ENCODE measurements at places on chromosomes 4 and X.

- no peak for DNase-seq
Measured at GRCh38 chr4:66927937-66928336, 617.4 kb downstream of the CENPC start.

DNA sequence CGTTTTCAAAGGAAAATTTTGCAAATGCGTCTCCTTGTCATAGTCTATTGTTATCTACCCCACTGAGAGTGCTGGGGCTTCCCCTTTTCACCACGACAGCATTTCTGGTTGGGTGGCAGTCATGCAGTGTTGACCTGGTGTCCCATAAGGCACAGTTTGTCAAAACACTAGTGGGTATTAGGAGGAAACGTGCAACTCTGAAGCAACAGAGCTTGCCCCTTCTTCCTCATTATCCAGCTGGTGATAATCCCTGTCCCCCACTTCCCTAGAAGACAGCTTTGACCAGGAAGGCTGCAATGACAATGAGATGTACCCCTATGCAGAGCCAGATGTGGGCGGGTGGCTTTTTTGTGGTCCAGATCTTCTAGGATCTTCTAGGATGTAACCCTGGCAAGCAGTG is 1.8 kb downstream of the TBC1D1 start:
- no peak for DNase-seq

GRCh38 chr4:73702796-73703287 is 37.5 kb upstream of the CXCL8 start:
- DNase-seq = no peak

DNA sequence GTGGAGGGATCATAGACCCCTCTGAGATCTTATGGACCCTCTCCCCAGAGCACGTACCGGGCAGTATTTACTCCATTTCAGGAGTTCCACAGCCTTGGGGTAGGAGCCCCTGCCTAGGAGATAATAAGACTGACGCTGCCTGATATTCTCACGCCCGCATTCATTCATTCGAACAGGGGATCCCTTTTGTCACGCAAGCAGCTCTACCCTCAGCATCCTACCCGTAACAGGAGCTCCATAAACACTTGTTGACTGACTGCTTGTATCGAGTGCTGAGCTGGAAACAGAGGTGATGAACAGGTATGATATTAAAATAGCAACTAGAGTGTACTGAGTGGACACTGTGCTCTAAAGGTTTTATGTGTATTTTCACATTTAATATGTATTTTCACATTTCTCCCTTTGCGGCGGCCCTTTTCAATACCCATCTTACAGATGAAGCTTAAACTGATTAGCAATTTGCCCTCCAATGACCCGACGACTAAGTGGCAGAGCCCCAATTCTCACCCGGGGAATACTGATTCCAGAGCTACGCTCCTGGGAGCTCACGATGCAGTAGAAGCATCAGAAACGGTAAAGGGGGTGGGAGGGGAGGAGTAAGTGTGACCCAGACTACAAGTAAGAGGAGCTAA is 888 bp downstream of the RAB28 start:
- no peak for DNase-seq

GRCh38 chrX:23759821-23760220 is 16.7 kb upstream of the ACOT9 start:
- no peak for DNase-seq

GRCh38 chrX:108304757-108305156 is 133.5 kb downstream of the COL4A6 start:
- DNase-seq = no peak

GRCh38 chr4:48162162-48162561 is 28.1 kb upstream of the TXK start:
- DNase-seq = peak; percentile 68

- peak; percentile 33 for DNase-seq
Measured at GRCh38 chrX:113522814-113523213, 682.2 kb upstream of the AMOT start.

- DNase-seq = peak; percentile 63
Measured at GRCh38 chrX:119880552-119881437, 9.2 kb downstream of the NDUFA1 start.

- no peak for DNase-seq
Measured at GRCh38 chrX:147217334-147217733, 402.8 kb upstream of the CXorf51A start.

GRCh38 chr4:14329228-14329627 is 673.1 kb upstream of the CPEB2 start:
- DNase-seq = no peak

DNA sequence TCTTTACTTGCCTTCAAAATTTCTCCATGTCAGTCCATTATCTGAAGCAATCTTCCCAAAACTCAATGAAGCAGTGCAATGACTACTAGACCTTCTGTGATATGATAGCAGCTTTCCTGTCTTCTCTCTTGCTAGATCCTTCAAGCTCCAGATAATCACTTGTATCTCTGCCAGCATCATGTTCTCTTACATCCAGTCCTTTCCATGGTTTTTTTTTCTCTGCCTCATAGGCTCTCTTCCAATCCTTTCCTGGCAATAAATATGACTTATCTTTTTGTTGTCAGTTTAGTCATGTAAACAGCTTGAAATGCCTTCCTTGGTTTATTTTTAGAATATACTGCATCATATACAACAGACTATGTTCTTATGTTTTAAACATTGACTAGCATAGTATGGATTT is 193.5 kb downstream of the CFAP299 start:
- DNase-seq = no peak

GRCh38 chrX:49039598-49040375 is 3.4 kb downstream of the TFE3 start:
- peak; percentile 93 for DNase-seq

DNA sequence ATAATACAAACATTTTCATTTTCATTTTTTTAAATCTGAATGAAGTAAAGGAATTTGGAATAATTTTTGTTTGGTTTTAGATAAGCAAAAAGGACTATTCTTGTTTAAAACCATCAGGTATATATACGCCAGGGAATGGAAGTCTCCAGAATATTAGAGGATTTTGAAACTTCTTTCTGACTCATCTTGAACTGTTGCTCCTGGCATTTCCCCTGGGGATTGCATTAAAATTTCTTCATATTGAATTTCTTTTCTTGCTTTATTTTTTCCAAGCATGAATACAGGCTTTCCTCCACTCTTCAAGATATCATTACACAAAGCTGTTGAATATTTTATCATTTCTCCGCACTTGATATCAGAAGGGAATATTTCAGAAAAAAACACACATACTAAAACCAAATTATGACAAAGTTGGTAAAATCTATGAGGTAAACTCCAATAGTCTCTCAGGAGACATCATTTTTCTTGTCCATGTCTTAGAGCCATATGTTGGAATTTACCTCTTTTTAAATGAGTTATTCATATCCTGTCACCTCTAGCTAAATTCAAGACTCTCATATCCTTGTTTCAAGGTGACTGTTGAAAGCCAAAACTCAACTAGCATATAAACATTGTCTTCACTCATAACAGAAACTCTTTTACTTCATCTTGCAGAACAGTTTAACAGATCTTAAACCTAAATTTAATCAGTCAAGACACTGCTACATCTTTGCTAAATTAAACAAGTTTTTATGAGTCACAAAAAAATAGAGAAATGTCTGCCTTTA is 20.7 kb upstream of the CSN1S1 start:
- peak; percentile 79 for DNase-seq

DNA sequence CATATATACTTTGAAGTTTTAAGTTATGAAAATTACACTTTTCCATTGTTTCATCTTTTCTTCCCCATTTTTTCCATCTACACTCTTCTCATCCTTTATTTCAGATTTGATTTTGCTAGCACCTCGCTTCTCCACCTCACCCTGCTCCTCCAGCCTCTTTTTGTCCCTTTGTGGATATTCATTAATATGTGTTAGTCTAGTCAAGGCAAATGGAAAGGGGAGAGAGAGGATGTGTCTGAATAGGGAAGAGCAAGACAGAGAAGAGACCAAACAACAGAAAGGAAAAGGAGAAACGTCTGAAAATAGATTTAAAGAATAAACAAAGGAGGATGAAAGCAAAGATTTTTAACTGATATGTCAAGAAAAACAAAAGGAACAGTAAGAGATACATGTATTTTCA is 24.1 kb downstream of the GPM6A start:
- no peak for DNase-seq

GRCh38 chr4:112564706-112565270 is 48.8 kb upstream of the NEUROG2 start:
- DNase-seq = no peak

DNA sequence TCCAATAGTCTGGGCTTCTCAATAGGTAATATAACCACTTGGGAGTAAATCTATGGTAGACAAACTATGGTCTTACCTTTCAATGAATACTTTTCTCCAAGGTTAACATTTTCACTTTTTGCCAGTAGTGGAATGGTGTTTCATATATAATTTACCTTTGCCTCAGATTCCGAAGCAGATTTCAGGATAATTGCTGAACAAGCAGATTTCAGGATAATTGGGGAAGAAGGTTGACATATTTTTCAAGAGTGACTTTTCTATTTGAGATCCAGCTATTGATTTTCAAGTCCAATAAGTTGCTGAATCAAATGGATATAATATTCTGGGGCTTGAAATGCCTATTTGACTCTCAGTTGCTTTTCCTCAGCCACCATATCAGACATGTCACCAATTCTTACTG is 63.6 kb downstream of the SYTL5 start:
- DNase-seq = no peak

- DNase-seq = no peak
Measured at GRCh38 chrX:13419918-13420317, 100.1 kb upstream of the ATXN3L start.

GRCh38 chrX:153779891-153780677 is 757 bp upstream of the SRPK3 start:
- DNase-seq = no peak

GRCh38 chr4:121096629-121097028 is 24.3 kb upstream of the NDNF start:
- peak; percentile 43 for DNase-seq

GRCh38 chrX:7801711-7802110 is 41.3 kb upstream of the VCX start:
- no peak for DNase-seq

DNA sequence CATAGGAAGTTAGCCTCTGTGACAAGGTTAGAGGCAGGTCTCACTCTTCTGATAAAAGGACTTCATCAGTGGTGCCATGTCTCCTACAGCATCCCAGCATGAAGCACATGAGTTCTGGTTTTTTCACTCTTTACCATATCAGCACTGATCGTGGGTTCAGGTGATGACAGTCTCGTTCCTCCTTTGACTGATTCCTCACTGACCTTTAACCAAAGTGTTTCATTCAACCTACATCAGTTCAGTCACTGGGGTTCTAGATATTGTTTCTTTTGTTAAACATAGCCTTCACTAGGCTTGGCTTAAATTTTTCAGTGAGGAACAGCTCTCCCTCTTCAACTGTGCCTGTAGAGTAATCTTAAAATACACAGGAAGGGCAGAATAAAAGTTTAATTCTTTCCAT is 9.6 kb upstream of the MAGEA8 start:
- no peak for DNase-seq

- DNase-seq = no peak
Measured at GRCh38 chr4:38979511-38980230, 52.5 kb downstream of the TMEM156 start.

DNA sequence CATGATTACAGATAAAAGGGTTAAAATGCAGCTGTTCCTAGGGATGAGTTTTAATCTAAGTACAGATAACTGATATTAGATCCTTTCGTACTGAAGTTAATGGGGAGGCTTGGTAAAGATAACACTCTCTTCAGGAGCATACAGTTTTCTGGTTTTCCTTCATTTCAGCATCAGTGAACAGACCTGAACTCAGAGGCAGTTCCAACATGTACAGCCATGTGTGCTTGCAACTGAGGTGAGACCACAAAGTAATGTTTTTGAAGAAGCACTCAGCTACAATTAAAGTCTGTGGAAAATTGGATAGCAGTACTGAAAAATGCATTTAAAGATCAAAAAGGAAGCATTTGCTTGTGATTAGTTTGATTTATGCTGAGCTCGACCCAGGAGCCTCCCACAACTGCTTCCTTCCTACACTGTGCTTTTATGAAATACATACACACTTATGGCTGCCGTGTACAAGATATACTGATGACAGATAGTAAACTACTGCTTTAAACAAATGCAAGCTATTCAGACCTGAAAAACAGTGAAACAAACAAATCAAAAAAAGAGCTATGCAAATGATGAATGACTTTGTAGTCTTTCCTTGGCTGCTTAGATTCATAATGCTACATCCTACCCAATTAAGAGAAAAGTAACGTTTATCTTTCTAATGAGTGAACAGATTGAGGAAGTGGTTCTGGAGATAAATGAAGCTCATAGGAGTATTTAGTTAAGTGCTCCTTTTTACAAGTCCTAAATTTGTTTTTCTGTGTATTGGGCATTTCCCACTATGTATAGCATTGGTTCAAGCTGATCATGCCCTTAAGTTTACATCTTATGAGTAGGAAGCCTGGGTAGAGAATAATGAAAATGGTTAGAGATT is 68.4 kb downstream of the PDLIM5 start:
- no peak for DNase-seq

- no peak for DNase-seq
Measured at GRCh38 chrX:77014377-77015372, 432.5 kb upstream of the FGF16 start.

DNA sequence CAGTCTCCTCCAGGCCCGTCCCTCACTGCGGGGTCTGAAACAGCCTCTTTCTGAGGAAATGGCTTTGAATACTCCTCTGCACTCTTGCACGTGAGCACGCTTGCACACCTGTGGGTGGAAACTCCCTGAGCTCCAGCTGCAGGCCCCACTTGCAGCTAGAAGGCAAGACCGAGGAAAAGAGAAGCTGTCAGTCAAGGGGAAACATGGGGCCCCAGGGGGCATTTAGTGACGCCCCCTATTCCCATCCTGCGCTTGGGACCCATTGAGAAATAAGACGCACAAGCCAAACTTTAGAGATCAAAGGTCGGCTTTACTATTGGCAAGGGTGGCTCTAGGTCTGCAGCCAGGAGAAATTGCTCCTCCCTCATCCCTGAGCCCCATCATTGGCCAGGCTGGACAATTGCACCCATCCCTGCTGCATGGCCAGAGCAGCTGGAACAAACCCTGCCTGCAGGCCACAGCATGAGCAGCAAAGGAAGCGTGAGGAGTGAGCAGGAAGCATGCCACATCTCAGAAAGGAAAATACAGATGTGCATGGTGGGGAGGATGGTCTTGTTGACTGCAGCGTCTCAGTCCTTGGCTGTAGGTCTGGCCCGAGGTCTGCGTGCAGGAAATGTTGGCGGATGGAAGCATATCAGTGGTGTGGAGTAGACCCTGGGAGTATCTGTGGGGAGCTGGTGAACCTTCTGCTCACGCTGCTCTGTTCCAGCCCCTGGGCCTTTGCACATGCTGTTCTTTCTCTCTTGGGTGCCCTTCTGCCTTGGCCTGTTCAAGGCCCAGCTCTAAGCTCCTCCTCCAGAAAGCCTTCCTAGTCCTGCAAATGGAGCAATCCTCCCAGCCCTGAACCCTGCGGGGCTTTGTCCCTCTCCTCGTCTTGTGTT is 93.9 kb downstream of the PSAPL1 start:
- DNase-seq = no peak

GRCh38 chrX:4570151-4570550 is 856.7 kb upstream of the PRKX start:
- DNase-seq = no peak

GRCh38 chrX:63927848-63928247 is 142.8 kb upstream of the ARHGEF9 start:
- DNase-seq = no peak

- peak; percentile 15 for DNase-seq
Measured at GRCh38 chr4:15945516-15945915, 7.0 kb upstream of the FGFBP1 start.

All from iris pigment epithelial cell (primary cell).